PC-3 (cell line): ENCODE measurements at places on chromosomes 12 and 14. TPM values are rescaled to one million over a fixed set of nuclear protein-coding genes. Genes with fewer than 3 reads are reported as not detected.

DNA sequence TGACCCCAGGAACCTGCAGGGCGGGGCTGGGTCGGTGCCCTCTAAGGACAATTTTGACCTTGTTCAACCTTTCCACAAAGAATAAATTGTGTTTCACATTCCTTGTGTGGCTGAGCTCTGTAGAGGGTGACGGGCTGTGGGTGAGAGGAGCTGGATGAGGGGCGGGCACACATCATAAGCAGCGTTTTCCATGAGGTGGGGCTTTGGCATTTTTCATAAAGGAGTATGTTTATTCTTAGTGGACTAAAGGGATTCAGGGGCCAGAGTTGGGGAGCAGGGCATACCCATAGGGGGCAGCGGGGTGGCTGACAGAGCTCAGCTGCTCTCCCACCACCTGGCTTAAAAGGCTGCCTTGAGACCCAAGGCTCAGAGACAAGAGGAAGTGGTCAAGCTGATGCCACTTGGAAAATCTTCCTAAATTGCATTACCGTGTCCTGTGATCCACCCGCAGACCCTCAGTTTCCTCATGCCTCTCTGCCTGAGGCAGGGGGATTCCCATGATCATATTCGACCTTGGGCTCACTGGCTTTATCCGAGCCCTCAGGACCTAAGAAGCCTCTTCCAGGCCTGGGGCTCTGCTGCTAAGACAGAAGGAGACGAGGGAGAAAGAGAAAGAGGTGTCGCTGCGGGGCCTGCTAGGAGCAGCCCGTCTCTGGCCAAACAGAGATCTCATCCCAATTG is 11.4 kb downstream of the MMP14 start:
- H3K4me3 ChIP-seq, result no peak overlapping the region
- H3K27me3 ChIP-seq, result no peaks in the 10 kb centered on the region
- H3K36me3 ChIP-seq, result peaks cover 10% of the 10 kb centered on the region
- DNase-seq, result no peak

LRRC43 gene
- 0.66 TPM in 1 of 2 replicates, not detected in the other for total RNA-seq

DNA sequence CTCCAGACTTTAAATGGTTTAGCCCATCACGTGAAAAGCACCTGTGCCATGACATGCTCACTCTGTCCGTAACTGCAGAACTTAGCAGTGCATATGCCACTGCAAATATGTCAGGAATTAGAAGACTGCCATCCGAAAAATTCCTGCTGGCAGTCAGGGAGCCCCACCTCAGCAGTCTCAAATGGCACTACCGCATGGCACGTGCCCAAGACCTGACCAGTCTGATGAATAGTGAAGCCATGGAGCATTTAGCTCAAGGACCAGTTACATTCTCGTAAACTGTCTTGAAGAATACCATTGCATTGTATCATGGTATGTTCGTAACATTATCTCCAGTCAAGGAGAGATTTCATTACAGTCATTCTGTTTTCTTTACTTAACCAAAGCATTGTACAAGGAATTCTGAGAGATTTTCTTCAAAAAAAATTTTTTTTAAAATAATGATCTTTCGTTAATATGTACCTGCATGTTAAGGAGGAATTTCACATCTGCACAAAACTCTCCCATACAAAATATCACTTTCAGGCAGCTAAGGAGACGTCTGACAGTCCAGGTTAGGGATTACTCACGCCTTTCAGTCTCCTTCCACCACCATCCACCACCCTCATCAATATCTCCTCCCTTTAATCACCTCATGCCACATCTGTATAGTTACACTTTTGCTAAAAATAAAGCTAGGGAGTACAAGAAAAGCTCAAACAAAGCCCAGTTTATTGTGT is 138.5 kb downstream of the ANO2 start:
- no peaks in the 10 kb centered on the region for H3K36me3 ChIP-seq
- peak; percentile 66 for DNase-seq
- H3K4me3 ChIP-seq, result no peak overlapping the region
- peaks cover 31% of the 10 kb centered on the region; the same call in 1 of the 2 replicates for H3K4me1 ChIP-seq

USP5 gene
- 107 and 113 TPM in 2 replicates for total RNA-seq

DNA sequence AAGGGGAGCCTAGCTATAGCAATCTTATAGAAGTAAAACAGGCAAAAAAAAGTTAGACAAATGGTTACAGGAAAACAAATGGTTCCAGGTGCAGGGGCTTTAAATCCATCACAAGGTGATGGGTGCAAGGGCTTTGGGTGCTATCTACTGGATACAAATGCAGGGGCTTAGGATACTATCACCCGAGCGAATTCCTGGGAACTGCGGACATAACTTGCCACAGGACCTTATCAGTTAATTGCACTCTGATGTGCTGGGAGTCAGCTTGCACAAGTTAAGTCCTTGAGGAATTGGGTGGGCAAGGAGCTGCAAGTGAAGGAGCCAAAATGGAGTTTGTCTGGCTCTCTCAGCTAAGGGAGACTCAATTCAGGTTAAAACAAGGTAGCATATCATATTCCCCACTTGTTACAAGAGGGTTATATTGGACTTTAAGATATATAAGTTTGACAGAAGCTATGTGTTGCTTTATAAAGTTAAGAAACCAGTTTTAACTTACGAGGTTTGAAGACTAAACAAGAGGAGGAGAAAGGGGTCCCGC is 115.0 kb upstream of the PZP start:
- H3K27me3 ChIP-seq, result no peaks in the 10 kb centered on the region
- no peaks in the 10 kb centered on the region for H3K36me3 ChIP-seq
- DNase-seq, result no peak

CMA1 gene
- total RNA-seq, result not detected in 2 replicates

DNA sequence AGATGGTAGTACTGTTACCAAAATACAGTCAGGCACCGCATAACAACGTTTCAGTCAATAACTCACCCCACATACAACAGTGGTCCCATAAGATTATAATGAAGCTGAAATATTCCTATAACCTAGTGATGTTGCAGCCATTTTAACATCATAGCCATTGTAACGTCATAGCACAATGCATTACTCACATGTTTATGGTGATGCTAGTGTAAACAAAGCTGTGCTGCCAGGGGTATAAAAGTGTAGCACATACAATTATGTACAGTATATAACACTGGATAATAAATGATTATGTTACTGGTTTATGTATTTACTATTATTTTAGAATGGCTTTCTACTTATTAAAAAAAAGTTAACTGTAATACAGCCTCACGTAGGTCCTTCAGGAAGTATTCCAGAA is 37.0 kb downstream of the GPR137C start:
- DNase-seq, result no peak
- no peaks in the 10 kb centered on the region for H3K4me1 ChIP-seq
- H3K4me3 ChIP-seq, result no peak overlapping the region
- no peaks in the 10 kb centered on the region for H3K27me3 ChIP-seq
- no peak overlapping the region for H3K27ac ChIP-seq

GRCh38 chr14:102063109-102063807 is 23.6 kb downstream of the HSP90AA1 start:
- DNase-seq, result peak; percentile 96
- H3K4me3 ChIP-seq, result peak overlapping the region; percentile 43
- peaks cover 8% of the 10 kb centered on the region for H3K4me1 ChIP-seq

DNA sequence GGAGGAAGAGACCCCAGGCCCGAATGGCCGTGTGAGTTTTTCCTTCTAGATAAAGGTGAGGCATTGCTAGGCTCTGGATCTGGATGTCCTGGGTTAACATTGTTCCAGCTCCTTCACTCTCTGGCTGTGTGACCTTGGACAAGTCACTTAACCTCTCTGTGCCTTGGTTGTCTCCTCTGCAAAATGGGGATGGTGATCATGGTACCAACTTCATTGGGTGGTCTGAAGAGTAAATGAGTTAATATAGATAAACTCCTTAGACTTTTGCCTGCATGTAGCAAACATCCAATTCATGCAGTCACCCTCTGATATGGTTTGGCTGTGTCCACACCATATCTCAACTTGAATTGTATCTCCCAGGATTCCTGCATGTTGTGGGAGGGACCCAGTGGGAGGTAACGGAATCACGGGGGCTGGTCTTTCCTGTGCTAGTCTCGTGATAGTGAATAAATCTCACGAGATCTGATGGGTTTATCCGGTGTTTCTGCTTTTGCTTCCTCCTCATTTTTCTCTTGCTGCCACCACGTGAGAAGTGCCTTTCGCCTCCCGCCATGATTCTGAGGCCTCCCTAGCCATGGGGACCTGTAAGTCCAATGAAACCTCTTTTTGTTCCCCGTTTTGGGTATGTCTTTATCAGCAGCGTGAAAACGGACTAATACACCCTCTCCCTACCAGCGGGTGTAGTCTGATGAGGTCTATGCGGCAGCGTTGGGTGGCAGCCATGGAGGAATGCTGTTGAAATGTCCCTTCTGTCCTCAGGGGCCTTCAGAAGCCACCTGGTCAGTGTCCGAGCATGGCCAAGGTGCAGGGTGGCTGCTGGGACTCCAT is 256.1 kb downstream of the GLT1D1 start:
- DNase-seq, result no peak
- H3K36me3 ChIP-seq, result no peaks in the 10 kb centered on the region
- no peak overlapping the region for H3K4me3 ChIP-seq
- H3K27me3 ChIP-seq, result peaks cover 27% of the 10 kb centered on the region
- H3K27ac ChIP-seq, result no peak overlapping the region

DNA sequence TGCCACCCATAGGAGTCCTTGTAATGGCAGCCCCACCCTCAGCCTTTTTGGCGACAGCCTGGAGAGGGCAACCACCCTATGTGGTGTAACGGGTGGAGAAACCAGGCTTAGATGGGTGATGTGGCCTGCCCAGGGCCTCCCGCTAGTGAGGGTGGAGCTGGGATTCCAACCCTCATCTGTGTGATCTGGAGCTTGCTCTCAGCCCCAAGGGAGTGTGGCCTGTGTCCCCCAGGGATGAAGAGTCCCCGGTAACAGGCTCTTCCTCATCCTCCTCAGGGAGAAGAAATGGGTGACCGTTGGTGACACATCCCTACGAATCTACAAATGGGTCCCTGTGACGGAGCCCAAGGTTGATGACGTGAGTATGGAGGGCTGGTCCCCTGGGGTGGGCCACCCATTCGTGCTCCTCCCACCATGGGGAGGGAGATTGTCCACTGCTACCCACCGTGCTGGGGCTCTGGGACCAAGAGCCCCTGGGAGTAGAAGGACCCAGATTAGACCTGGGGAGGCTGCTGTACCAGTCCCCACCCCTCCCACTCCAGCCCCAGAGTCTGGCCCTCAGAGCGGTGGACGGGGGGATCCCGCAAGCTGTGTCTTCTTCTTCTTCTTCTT is 8.8 kb downstream of the BCL7A start:
- no peak overlapping the region for H3K27ac ChIP-seq
- no peaks in the 10 kb centered on the region for H3K27me3 ChIP-seq
- DNase-seq, result no peak
- H3K36me3 ChIP-seq, result peaks cover 9% of the 10 kb centered on the region

DNA sequence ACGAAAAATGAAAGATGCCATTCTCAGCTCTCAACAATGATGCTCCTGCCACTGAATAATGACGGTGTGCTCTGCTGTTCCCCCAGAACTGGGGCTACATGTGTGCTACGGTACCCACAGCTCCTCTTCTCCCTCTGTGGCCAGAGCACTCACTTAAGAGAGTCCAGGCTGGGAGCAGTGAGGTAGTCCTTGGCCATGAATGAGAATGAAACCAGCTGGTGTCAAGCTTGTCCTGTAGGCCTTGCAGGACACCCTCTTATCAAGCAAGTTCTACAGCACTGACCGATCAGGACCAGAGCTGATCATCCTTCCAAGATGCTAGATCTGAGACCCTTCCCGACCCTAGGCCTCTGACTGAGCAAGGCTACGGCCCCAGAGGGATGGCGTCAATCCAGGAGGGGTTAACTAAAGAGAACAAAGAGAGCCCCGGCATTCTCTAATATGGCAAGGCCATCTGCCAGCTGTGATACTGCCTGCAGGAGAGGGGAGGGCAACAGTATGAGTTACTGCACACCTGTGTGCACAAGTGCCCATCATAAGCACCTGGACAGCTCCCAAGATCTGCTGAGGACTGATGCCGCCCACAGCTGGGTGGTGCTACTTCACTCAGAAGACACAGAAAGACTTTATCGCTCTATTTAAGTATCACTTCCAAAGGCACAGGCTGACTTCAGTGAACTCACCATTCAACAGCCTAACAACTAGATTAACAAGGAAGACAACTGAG is 30.5 kb downstream of the APPL2 start:
- peaks cover 15% of the 10 kb centered on the region for H3K4me1 ChIP-seq
- peaks cover 48% of the 10 kb centered on the region for H3K36me3 ChIP-seq
- no peak overlapping the region for H3K4me3 ChIP-seq
- DNase-seq, result no peak

GRCh38 chr12:105813201-105813600 is 325.6 kb downstream of the NUAK1 start:
- H3K4me3 ChIP-seq, result no peak overlapping the region
- no peaks in the 10 kb centered on the region for H3K36me3 ChIP-seq
- no peaks in the 10 kb centered on the region for H3K4me1 ChIP-seq
- no peak for DNase-seq

CCND2 gene
- not detected in 2 replicates for total RNA-seq

PRDM4 gene
- 22.6 and 33.2 TPM in 2 replicates for total RNA-seq

NTS gene
- total RNA-seq, result not detected in 2 replicates

DNA sequence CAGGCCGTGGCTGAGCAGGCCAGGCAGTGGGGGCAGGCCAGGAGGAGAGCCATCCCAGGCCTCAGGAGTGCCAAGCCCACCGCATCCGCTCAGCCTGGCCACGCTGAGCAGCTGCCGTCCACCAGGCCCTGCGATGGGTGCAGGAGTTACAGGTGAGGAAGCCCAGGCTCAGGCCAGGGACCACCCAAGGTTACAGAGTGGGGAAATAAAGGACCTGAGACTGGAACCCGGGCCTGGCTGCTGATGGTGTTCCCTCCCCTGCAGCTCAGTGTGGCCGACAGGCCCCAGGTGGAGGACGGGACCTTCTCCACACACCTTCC is 49.0 kb upstream of the DIO3 start:
- no peaks in the 10 kb centered on the region for H3K4me1 ChIP-seq
- H3K27me3 ChIP-seq, result no peaks in the 10 kb centered on the region
- no peaks in the 10 kb centered on the region for H3K36me3 ChIP-seq
- H3K4me3 ChIP-seq, result no peak overlapping the region
- no peak overlapping the region for H3K27ac ChIP-seq

- no peak overlapping the region for H3K4me3 ChIP-seq
- peaks cover 8% of the 10 kb centered on the region; the same call in 1 of the 2 replicates for H3K4me1 ChIP-seq
- no peak overlapping the region for H3K27ac ChIP-seq
- H3K27me3 ChIP-seq, result no peaks in the 10 kb centered on the region
- H3K36me3 ChIP-seq, result 0 out of 2 replicates have a peak, but pooled peaks cover 9% of the 10 kb centered on the region
These were observed 8.4 kb downstream of the ACVR1B start for GRCh38 chr12:51959921-51960320.

- H3K27ac ChIP-seq, result no peak overlapping the region
- peaks cover 82% of the 10 kb centered on the region for H3K27me3 ChIP-seq
- no peaks in the 10 kb centered on the region for H3K4me1 ChIP-seq
- no peak overlapping the region for H3K4me3 ChIP-seq
- DNase-seq, result no peak
These were observed 144.7 kb upstream of the RFLNA start for GRCh38 chr12:124150168-124150567.

DNA sequence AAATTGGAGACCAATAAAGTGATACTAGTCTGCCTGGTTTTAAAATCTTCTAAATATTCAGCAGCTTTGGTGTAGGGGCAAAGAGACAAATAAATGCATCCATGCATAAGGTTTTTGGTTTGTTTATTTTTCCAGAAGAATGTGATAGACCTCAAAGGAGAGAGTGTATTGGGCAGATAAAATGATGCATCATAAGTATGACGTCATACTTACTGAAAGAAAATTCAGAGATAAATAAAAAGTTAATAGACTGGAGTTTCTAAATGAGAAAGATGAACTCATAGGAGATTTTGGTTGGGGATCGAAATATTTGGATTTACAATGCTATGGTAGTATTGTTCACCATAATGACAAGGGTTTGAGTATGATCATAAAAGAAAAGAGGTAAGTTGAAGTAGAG is 10.2 kb downstream of the SYT10 start:
- no peak overlapping the region for H3K4me3 ChIP-seq
- H3K27ac ChIP-seq, result no peak overlapping the region
- H3K27me3 ChIP-seq, result no peaks in the 10 kb centered on the region
- H3K4me1 ChIP-seq, result peaks cover 9% of the 10 kb centered on the region; the same call in 1 of the 2 replicates
